Vagina (tissue), 2 donors: ENCODE measurements at places on chromosomes 16 and 17.

DNA sequence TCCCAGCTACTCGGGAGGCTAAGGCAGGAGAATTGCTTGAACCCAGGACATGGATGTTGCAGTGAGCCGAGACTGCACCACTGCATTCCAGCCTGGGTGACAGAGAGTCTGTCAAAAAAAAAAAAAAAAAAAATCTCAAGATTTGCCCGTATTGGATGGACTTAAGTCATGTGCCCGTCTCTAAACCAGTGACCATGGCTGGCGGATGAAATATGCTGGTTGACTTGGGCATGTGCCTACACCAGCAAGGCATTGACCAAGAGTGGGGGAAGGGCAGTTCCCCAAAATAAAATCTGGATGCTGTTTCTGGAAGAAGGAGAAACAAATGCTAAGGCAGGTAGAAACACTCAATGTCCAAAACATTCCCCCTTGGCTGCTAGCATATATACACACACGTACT, 21.5 kb upstream of the COL1A1 start:
- no peak for DNase-seq

DNA sequence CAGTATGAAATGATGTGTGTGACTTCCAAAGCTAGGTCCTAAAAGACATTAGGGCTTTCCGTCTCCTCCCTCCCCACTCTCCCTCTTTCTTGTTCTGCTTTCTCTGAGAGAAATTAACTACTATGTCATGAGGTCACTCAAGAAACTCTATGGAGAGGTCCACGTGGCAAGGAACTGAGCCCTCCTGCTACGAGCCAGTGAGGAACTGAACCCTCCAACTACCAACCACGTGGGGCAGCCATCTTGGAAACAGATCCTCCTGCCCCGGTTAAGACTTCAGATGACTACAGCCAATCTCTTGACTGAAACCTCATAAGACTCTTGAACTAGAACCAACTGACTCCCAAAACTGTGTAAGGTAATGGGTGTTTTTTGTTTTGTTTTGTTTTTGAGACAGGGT, 4.2 kb upstream of the ALOX15 start:
- DNase-seq = no peak

GRCh38 chr16:87556941-87557459, 45.3 kb upstream of the JPH3 start:
- DNase-seq = no peak

- DNase-seq = no peak
Measured at GRCh38 chr17:55005520-55005919, 37.0 kb downstream of the STXBP4 start.

DNA sequence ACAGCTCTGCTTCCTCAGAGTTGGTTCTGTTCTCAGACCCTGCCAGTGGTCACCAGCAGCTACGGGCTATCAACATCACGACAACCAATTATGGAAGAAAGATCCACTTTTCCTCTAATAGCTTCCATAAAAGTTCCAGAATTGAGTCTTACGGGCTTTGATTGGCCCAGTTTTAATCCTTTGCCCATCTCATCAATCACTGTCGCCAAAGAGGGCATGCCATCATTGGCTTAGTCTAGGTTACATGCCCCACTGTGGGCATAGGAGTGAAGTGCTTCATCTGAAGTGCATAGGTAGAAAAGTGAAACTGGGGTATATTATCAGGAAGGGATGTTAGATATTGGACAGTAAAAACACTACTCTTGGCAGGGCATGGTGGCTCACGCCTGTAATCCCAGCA, 76.6 kb upstream of the DHX40 start:
- no peak for DNase-seq

- DNase-seq = no peak
Measured at GRCh38 chr17:28524476-28525424, 18.6 kb downstream of the FOXN1 start.

DNA sequence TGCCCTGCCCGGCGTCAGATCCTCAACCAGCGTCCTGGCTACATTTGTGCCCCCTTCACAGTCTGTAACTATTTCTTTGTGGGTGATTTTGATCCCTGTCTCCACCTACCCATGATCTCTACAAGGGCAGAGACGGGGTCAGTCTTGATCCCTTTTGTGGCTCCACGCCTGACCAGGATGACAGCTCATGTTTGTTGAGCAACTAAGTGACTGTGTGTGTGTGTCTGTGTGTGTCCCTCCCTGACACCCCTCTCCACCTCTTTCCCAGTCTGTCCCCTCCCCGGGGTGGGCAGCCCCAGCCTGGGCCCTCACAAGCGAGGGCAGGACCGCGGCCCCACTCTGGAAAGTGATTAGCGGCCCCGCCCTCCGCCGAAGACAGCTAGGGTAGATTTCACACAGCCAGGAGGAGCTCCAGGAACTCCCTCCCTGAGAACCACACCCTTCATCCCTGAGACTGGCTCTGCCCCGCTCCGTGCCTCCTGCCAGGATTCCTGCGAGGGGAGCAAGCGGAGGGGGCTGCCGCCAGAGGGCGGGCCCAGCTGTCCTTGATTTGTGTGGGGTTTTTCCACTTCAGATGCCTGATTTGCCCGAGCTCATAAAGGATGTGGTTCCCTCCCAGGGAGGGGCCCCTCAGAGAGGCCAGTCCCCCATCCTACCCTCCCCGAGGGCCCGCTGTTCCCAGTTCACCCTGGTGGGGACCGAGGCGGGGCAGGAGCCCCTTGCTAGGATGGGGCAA, 5.3 kb upstream of the HS3ST6 start:
- no peak for DNase-seq
